ENCODE measurements at places on chromosomes 11 and 22. TPM values are rescaled to one million over a fixed set of nuclear protein-coding genes. Genes with fewer than 3 reads are reported as not detected.

The CD248 gene
- not detected for total RNA-seq

The OR6A2 gene
- total RNA-seq, result 0.19 TPM

The ADM2 gene
- total RNA-seq, result 7.4 TPM

The ARHGAP42 gene
- 2.0 TPM for total RNA-seq

The MS4A15 gene
- not detected for total RNA-seq
